ENCODE measurements at places on chromosomes 5 and 9.
A peak's percentile ranks its signal among the peaks of the same experiment; 100 is the strongest.

DNA sequence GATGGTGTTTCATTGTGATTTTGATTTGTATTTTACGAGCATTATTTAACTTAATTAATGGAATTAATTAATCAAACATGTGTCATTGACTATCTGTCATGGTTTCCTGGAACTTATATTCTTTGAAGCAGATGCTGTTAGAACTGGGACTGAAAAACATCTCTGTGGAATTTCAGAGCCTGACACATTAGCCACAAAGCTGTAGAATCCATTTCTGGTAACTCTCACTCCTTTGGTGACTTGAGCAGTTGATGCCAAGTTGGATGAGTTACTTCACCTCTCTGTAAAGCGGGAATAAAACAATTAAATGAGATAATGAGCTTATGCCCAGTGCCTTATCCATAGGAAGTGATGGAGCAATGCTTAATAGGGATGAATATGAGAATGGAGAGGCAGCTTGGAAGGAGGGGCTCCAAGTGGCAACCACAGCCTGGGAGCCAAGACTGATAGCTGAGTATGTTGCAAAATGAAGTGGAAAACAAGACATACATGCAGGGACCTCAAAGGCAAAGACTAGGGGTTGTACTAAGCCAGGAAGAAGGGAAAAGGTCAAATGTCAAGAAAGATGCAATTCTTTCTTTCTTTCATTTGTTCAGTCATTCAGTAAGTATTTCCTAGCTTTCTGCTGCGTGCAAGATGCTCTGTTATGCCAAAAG, 23.1 kb upstream of the ADRA1B start:
- no peak for DNase-seq

- DNase-seq, result no peak
These were observed 3.8 kb upstream of the COL27A1 start for GRCh38 chr9:114151426-114151956.

- peak; percentile 38 for DNase-seq
These were observed 875 bp downstream of the TPM2 start for GRCh38 chr9:35688558-35689541.

- DNase-seq, result no peak
These were observed 36.5 kb upstream of the LRRC14B start for GRCh38 chr5:154826-155225.

DNA sequence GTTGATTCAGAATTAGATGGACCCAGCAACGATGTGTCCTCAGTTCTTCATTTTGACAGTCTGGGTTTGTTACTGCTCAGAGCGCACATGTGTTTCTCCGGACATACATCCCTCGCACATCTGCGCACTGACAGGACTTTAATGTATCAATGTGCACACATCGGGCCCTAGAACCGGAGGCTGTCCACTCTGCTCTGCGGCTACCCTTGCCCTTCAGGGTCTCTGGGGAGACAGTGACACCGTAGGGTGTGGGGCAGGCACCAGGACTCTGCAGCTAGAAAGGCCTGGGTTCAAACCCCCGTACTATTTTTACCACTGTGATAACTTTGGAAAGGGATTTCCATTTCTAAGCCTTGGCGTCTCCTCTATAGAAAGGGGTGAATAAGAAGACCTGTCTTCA, 23.5 kb upstream of the LPCAT1 start:
- no peak for DNase-seq

- DNase-seq, result no peak
These were observed 4.1 kb downstream of the LHX2 start for GRCh38 chr9:124015661-124016131.

DNA sequence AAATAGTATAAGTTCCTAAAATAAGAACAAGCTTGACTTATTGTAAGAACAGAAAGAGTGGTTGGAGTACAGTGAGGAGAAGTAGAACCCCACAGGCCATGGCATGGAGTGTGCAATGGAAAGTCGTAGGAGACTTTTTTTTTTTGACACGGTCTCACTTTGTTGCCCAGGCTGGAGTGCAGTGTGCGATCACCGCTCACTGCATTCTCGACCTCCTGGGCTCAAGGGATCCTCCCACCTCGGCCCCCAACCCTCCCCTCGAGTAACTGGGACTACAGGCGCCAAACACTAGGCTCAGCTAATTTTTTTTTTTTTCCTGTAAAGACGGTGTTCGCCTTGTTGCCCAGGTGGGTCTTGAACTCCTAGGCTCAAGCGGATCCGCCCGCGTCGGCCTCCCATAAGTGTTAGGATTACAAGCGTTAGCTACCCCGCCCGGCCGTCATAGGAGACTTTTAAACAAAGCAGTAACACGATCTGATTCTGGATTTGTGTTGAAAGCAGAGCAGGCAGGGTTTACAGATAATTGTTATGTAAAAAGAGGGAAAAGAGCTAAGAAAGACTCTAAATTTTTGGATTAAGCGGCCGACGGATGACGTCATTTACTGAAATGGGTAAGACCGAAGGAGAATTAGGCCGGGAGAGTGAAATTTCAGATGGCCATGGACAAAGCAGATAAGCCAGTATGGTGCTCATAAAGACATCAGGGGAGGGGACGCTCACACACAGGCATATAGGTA, 752 bp downstream of the TSTD2 start:
- DNase-seq, result peak; percentile 55

DNA sequence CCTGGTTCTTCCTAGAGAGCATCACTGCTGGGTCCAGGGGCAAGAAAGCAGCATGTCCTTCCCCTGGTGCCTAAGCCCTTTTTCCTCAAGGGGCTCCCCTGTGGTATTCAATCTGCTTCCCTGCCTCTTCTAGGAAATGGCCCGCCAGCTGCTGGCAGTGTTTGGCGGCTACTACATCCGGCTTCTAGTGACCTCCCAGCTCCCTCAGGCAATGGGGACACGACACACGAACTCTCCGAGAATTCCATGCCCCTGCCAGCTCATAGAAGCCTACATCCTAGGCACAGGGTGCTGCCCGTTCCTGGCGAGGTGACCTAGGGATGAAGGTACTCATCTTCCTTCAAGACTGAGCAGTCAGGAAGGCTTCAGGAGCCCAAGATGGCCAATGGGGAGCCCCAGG, 14.6 kb downstream of the TEX53 start:
- DNase-seq, result no peak

DNA sequence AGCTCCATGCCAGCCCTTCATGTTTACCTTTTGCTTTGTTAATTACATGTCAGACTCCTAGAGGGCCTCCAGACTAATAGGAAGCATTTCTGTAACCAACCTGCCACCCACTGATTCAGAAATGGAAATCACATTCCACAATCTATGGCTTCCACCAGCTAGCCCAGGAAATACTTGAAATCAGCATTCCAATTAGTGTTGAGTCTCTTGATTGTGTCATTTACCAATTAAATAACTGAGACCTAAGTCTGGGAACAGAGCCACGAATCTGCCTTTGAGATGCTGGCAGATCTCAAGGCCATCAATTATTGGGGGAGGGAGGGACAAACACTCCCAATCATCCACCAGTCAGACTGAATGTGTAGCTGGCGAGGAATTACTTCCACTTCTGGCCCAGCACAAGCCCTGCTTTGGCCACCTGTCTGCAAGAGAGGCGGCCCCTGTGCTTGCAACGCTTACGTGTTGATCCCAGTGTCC, 27.4 kb upstream of the SAP30L start:
- DNase-seq, result peak; percentile 32

DNA sequence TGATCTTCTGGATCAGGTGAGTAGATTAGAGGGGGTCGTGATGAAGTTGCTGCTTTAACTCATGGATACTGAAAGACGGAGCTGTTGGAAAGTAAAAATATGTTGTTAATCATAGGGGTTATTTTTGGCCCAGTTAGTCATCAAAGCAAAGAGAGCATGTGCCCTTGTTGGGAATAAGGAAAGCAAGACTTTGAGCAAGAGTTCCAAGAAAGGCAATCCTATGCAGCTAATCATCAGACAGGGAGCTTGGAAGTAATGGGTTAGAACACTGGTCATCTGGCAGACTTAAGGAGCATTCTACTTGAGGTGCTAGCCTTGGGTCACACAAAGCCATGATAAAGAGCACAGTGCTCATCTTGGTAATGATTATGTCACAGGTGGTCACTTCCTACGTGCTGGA, 18.3 kb downstream of the ASPN start:
- peak; percentile 92 for DNase-seq

DNA sequence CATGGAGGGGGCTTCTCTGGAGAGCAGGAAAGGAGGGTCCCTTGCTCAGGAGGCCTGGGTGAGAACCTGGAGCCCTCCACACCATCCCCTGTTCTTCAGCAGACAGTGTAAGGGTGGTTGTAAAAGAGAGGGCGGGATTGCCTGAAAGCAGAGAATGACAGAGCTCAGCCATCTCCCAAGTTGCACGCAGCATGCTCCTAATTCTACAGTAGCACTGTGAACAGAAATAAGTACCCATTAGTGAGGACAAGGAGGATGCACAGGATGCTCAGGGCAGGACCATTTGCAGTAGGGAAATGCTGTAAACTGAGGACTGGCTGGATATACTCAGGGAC, 8.4 kb downstream of the CCDC69 start:
- DNase-seq, result no peak

GRCh38 chr5:178348356-178349074, 115.9 kb upstream of the PHYKPL start:
- DNase-seq, result no peak

Measured in GM04503 (cell line).